Fibroblast of skin of back (primary cell): ENCODE measurements at places on chromosomes 3 and 15.

- no peak for DNase-seq
Measured at GRCh38 chr3:72776-73175, 123.8 kb upstream of the CHL1 start.

- DNase-seq, result peak; percentile 44
Measured at GRCh38 chr15:69126054-69126469, 34.4 kb upstream of the GLCE start.

- no peak for DNase-seq
Measured at GRCh38 chr15:99265541-99266070, 14.3 kb downstream of the LRRC28 start.

- no peak for DNase-seq
Measured at GRCh38 chr3:138949002-138949418, 2.0 kb downstream of the FOXL2NB start.

DNA sequence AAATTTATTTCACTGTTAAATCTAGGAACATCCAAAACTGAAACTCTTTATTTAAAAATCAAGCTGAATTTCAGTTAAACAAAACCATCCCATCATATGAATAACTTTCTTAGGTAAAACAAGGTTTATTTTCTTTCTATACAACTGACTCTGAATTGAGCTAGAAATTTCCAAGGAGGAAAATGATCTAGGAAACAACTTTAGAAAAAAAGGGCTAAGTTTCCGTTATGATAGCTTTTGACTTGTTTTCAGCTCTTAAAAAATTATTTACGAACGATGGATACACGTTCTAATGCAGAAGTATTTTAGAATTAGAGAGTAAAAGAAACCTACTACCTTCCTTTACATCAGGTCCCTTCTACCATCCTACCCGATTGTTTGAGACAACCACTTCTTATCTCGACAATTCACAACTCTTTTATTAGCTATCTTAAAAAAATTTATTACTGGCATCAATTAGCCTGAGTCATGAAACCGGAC, 1.8 kb upstream of the IGF1R start:
- DNase-seq, result no peak

GRCh38 chr3:157384491-157384890, 52.2 kb upstream of the PTX3 start:
- no peak for DNase-seq

DNA sequence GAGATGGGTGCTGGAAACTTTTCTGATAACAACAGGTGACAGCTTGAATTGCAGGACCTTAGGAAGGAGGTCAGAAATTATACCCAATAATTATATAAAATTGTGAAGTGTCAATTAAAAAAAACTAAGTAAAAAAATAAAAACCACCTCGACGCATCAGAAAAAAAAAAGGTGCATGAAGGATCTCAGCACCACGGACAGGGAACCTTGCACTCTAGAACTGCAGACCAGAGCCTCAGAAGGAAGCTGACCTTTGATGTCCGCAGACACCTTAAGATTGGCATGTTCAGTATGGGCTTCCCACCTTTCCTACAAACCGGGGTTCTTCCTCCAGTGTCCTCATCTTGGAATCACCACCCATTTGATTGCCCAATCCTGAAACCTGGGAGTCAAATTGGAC, 60.9 kb downstream of the SCN10A start:
- peak; percentile 4 for DNase-seq

DNA sequence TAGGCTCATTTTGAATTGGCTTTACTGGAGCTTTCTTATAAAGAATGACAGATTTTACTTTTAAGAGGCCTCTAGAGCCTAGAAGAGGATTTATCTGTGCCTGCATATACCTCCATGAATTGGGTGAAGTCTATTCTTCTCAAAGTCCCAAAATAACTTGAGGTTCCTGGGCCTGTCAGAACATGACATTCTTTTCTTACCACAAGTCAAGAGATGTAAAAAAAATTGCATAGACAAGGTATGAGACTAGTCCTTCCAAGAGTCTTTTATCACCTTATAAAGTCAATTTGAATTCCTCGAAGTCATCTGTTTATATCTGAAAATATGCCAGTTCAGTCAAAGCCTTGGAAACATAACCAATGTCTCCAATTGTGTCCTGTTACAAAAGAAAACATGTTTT, 17.2 kb upstream of the CD200 start:
- DNase-seq, result no peak

- no peak for DNase-seq
Measured at GRCh38 chr15:31222773-31223341, 103.8 kb upstream of the KLF13 start.

DNA sequence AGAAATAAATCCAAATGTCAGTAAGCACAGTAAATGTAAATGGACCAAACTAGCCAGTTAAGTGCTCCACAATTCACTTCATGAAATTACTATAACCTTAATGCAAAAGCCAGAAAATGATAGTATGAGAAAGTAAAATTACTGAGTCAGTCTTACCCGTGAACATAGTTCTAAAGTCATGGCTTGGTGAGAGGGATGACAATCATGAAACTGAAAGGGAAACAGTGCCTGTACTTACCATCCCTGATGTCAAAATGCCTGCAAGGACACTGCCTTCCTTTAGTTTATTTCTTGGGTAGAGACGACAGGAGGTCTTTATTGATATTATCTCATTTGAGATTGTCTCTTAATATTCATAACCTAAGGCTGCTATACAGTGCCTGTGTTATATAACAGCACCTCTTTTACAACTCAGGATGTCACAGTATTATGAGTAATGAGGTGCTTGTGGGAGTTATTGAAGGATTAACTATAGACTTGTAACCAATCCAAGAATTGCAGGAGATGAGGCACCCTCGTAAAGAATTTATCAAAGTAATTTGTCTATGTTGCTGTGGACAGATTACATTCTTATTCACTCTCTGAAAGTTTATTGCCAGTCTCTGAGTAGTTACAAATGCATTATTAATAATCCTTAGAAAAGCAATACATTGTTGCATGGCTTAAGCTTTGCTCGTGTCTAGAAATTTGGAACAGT, 142.9 kb upstream of the BFSP2 start:
- peak; percentile 58 for DNase-seq

DNA sequence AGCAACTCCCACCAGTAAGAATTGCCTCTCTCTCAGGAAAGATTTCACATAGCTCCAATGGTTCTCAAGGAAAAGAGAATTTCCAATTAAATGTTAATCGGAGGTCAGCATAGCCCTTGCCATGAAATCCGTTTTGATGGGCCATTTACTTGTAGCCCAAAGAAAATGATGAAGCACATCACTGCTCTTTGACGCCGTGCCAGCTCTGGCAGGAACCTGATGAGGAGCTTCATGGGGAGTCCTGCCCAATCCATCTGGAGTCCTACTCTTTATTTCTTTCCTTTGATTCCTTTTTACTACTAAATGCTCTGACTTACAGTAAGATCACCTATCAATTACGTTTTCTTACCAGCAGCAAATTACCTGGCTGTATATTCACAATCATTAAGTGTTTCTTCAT, 84.7 kb downstream of the FGF12 start:
- no peak for DNase-seq
